HS-5 (cell line): ENCODE measurements at places on chromosomes 13 and 19.

DNA sequence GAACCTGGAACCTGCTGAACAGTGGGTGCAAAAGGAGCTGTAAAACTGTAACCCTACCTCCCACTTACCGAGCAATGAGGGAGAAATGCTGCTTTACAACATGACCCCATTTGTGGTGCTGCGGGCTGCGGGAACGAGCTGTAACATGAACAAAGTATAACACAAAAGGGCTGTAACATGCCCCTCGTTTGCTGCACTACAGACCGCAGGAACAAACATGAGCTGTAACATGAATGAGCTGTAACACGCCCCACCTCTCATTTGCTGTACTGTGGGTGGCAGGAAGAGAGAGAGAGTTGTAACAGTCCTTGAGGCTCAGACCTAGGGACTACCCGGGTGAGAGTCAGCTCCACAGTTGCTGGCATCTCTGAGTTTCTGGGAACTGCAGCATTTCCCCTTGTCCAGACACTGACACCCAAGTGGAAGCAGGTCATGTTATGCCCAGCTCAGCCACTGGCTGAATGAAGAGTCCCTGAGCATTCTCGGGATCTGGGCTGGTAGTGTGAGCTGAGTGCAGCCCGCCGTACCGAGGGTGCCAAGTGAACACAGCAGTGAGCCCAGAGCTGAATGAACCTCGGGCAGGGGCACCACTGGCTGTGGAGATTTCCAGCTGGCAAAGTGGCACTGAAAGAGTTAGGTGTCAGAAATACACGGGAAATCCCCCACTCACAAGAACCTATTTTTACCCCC is 1385.3 kb upstream of the SPRY2 start:
- DNase-seq = no peak

- DNase-seq = peak; percentile 26
Observed at GRCh38 chr13:49146950-49147355, 73.2 kb upstream of the MLNR start.

GRCh38 chr19:33248553-33248953 is 22.9 kb upstream of the SLC7A10 start:
- no peak for DNase-seq

GRCh38 chr13:50400035-50400726 is 384.9 kb downstream of the KCNRG start:
- no peak for DNase-seq

DNA sequence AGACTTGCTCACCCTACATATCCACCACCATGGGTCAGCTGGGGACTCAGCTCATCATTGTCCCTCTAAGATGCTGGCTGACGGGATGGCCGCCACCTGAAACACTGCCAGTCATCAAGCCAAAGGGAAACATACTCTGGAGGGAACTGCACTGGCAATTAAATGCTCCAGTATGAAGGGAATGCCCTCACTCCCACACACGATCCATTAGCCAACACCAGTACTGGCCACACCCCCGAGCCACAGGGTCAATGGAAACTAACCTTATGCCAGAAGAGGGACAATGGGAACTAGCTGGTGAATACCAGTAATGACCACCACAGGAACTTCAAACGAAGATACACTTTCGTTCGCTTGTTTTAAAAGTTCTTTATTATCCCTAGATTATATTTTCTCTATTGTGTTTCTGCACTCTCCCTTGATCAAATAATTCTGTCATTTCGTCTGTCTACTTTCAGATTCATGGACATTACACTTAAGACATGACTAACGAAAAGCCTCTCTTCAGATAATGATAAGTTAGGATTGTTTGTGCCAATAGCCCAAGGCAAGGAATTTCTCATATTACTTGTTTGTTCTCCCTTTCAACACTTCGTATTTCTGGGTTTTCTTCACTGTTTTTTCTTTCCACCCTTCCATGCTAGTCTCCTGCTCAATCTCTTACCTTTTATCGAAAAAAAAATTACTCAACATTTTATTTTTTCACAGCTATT is 1.7 kb upstream of the ZNF507 start:
- DNase-seq = no peak

GRCh38 chr13:77749344-77749880 is 51.9 kb downstream of the SLAIN1 start:
- no peak for DNase-seq

- DNase-seq = no peak
Observed at GRCh38 chr13:99323488-99323887, 16.3 kb upstream of the GPR183 start.

GRCh38 chr13:21219036-21219381 is 42.6 kb downstream of the MRPL57 start:
- no peak for DNase-seq

GRCh38 chr13:41296879-41297646 is 14.0 kb upstream of the NAA16 start:
- no peak for DNase-seq

DNA sequence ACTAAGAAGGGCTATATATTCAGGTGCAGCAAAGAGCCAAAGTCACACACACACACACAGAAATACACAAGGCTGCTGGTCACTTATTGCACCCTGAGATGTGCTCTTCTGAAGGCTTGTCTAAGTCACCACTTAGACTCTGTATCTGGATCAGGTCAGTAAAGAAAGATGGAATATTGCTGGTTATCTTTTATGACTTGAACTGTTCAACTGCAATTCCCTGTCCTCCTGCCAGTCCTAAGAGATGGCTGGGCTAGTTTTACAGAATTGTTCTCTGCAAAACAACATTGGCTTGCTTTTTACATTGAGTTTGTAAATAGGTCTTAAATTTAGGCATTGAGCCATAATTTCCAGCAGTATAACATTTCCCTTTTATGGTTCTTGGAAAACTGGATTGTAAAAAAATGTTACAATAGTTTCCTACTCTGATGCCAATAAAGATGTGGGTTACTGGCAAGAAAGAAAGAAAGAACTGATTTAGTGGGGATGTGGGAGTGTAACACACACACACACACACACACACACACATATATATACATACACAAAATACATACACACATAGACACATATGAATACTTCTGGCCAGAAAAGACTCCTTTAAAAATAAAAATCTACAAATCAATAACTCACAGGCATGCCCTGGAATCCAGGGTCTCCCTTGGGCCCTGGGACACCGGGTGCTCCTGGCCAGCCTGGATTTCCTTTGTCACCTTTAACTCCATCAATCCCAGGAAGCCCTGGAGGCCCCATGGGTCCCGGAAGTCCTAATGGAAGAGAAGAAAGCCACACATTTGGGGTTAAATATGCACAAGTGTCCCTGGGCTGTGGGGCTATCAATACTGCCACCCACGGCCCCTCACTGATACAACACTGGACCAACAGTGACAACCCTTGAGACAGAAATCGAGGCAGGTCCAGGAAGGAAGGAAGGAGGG is 137.7 kb downstream of the COL4A1 start:
- DNase-seq = no peak

DNA sequence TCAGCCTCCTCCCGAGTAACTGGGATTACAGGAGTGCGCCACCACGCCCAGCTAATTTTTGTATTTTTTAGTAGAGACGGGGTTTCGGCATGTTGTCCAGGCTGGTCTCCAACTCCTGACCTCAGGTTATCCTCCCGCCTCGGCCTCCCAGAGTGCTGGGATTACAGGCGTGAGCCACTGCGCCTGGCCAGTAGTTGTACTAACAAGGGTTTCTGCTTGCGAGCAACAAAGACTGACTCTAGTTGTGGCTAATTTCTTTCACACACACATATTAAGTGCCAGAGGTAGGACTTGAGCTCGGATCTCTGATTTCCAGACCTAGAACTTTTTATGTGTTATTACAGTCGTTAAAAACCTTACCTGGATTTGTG is 635 bp upstream of the PCCA start:
- no peak for DNase-seq

DNA sequence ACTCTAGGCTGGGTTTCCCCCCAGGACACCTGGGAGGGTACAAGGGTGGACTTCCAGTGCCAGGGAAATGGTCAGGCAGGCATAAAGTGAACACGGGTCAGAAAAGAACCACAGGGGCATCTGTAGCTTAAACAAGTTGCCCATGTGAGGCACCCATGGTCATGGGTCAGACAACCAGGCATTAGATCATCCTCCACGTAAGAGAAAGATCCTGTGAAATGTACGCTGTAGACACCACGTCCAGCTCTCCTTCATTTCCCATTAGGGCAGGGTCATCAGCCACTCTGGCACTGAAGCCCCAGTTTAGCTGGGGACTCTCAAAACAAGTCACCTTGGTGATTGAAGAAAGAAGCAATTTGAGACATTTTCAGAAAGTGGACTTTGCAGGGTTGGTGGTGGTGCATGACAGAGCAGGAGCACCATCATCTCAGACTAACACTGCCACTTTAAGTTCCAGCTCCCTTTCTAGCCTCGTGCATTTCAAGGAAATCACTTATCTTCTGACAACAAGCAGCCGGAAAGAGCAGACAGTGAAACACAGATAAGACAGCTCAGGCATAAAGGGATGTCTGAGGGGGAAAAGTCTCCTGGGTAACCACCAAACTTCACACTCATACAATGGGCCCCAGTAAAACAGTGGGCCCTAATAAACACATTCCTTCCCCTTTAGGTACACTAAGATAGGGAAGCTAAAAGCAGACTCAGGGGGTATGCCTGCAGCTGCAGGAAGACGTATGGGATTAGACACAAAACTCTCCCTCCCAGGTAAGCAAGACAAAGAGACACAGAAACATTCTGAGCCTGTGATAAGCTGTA is 16.1 kb upstream of the SIGLEC6 start:
- DNase-seq = no peak

GRCh38 chr13:111178402-111178801 is 63.3 kb downstream of the ARHGEF7 start:
- DNase-seq = no peak

DNA sequence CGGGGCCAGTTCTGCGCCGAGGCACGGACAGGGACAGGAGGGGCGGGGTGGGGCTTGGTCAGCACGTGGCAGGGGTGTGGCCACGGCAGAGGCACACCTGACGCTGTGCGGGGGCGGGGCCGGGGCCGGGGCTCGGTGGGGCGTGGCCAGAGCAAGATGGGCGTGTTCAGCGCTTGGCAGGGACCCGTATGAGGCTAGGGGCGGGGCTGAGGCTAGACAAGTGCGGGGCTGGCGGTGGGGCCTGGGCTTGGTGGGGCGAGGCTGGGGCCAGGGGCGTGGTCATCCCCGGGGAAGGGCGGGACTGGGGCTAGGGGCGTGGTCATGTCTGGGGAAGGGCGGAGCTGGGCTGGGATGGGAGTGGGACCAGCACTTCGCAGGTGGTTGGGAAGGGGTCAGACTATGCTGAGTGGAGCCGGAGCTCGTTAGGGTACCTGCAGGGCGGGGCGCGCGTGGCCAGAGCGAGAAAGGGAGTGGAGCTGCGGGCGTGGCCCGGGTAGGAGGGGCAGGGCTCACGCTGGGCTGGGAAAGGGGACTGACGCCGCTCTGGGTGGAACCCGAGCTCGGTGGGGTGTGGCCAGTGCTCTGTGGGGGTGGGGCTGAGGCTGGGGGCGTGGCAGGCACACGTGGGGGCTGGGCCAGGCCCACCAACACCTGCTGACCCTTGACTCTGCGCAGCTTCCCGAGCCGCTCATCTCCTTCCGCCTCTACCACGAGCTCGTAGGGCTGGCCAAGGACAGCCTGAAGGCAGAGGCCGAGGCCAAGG is 12.8 kb downstream of the POLR2E start:
- DNase-seq = no peak

DNA sequence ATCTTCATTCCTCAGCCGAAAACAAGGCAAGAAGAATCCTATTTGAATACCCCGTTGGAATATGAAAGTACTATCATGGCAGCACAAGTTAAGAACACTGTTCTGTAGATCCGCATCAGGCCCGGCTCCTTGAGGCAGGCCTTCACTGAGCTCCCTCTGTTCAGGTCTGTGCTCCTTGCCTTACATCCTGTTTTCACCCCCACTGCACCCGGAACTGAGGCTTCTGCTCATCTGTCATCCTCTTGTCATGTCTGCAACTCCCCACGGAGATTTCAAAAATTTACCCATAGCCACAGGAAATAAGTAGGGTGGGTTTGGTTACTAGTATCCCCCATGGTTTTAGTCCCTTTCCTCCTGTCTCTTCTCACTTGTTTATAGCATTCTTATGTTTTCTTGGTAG is 861.9 kb downstream of the GPC5 start:
- no peak for DNase-seq

DNA sequence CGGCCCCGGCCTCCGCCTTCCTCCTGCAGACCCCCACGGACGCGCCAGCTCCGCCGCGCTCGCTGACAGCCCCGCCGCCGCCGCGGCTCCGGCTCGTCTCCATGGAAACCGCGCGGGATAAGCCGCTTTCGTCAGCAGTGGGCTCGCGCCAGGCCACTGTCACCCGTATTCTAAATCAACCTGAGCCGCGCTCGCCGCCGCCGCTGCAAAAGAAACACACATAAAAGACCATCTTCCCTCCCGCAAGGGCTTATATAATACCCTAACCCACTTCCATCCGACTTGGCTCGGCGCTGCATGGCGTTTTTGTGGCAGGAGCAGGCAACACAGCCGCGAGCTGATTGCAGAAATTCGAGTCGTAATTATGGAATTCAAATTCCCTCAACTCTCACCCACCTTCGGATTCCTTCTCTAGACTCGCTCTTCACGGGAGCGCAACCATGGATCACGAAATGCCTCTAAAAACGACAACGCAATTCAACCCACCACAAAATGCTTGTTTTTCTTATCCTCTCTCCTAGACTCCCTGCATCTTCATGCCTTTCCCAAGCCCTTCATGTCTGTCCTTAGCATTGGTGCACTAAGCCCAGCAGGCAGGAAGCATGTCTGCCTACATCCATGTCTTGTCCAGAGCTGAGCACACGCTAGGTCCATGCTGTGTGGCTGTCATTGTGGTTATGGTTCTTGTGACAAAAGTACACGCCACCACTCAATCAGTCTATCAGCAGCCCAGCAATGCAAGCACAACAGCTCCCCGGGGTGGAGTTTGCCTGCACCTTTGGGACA is at the start of gene AMER2:
Gene AMER2 (minus strand): TSS at position 772 of the 786 bp plus-strand sequence. CDS start 669 bp downstream, at position 103.
- no peak for DNase-seq

DNA sequence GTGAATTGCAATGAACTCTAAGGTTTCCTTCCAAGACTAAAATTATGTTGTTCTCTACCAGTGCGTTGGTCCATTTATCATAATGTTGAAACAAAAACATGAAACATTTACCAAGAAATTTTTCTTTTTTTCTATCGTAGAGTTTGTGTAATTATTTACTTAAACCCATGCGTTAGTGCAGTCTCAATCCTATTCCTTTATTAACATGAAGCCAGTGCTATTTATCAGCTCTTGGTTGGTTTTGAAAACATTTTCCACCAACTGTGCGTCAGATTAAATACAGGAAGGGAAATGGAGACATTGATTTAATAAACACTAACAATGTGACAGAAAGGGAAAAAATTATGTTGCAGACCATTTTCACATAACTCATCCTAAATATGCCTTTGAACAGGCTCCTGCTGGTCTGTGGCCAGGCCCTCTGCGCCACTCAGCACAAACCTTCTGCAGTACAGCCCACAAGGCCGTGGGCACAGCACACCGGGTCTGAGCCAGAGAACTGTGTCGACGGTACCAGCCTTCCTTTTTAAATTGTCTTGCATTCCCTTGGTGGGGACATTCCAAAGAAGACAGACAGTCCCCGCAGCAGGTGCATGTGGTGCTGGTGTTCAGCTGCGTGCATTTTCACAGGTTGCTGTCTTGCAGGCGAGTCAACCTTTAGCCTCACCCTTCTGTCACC is 135.8 kb downstream of the SHISA2 start:
- no peak for DNase-seq

- DNase-seq = no peak
Observed at GRCh38 chr13:113458253-113459065, 5.2 kb upstream of the ADPRHL1 start.
